NCI-H2081 (cell line): ENCODE measurements at places on chromosomes 11 and 22.

DNA sequence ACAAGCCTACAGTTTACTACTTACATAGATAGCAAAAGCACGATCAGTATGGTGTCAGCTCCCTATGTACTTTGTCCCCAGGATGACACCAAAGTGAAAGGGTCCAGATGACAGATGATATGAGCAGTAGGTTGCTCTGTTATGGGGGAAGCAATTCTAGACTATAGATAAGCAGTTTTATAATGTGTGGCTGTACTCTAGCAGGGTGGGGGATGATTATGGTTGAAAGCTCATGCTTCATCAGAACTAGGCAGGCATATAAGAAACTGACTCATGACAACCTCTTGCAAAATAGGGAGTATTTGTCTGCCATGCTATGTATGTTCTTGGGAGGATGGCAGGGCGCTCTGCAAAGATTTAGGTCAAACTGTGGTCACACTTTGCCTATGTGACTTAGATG is 158.2 kb upstream of the ZBED5 start:
- DNase-seq = no peak

GRCh38 chr11:12167061-12168000 is 56.9 kb downstream of the MICAL2 start:
- DNase-seq = peak; percentile 15

DNA sequence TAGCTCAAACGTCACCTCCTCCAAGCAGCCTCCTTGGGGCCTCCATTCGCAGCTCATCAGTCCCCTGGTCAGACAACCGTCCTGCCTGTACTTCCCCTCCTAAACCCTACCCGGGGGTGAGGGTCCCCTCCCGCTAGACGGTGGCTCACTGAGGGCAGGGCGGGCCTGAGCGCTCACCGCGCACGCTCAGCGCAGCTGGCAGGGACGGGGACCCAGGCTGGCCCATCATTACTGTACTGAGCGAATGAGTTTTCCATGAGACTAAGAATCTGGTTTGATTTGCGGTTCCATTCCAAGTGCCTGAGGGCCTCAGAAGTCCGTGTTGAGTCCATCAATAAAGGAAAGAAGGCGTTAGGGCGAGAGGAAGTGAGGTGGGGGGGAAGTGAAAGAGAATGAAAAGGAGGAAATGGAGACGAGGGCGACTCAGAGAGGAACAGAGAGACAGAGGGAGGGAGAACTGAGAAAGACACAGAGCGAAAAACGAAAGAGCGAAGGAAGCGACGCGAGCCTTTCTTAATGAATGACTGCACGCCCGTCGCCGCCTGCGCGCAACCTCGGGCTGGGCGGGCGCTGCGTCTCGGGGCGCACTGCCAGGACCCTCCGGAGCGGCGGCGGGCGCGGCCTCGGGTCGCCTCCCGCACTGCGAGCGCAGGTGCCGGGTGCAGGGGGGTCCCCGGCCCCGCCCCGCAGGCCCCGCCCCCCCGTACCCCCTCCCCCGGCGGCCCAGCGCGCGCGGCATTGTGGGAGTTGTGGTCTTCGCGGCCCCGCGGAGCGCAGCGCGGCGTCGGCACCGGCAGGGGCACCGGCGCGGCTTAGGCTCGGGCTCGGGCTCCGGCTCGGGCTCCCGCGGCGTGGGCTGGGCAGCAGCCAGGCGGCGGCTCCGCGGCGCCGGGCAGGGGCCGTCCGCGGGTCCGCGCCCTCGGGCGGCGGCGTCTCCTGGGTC is at the start of gene ASPHD2:
Gene ASPHD2 (plus strand): TSS at position 746 of the 943 bp plus-strand sequence. CDS start 4,356 bp downstream, outside the sequence.
- peak; percentile 63 for DNase-seq

DNA sequence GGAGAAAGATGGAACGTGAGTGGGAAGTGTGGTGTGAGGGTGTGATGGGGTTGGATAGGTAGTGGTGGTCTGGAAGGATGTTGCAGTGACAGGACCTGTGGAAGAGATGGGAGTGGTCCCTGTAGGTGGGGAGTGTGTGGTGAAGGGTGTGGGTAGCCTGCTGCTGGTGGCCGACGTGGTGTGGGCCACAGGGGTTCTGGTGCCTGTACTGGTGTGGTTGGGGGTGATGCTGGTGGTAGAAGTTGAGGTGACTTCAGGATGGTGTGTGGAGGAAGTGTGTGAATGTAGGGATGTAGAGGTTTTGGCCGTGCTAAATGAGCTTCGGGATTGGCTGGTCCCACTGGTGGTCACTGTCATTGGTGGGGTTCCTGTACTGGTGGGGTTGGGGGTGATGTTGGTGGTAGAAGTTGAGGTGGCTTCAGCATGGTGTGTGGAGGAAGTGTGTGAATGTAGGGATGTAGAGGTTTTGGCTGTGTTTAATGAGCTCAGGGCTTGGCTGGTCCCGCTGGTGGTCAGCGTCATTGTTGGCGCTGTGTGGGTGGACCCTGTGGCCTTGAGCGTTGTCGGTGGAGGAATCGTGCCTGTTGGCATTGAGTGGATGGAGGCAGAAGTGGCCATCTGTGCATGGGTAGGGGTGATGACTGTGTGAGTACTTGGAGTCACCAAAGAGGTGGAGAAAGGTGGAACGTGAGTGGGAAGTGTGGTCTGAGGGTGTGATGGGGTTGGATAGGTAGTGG is 19.1 kb downstream of the MUC6 start:
- no peak for DNase-seq

DNA sequence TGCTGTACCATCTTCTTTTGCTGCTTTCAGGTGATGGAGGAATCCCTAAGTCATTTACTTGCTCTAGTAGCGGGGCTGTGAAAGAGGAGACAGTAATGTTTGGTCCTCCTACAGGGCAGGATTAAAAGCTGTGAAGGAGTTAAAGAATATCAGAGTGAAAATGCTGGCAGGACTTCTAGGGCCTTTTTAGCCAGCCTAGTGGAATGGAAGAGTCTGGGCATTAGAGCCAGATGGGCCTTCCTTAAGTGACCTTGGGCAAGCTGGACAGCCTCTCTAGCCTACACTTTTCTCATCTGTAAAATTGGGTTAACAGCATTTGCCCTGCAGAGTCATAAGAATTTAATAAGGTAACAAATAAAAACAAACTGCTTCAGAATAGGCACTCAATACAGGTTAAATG is 114.7 kb downstream of the RBFOX2 start:
- DNase-seq = no peak

GRCh38 chr22:46096706-46097230 is 53.6 kb upstream of the PPARA start:
- no peak for DNase-seq

DNA sequence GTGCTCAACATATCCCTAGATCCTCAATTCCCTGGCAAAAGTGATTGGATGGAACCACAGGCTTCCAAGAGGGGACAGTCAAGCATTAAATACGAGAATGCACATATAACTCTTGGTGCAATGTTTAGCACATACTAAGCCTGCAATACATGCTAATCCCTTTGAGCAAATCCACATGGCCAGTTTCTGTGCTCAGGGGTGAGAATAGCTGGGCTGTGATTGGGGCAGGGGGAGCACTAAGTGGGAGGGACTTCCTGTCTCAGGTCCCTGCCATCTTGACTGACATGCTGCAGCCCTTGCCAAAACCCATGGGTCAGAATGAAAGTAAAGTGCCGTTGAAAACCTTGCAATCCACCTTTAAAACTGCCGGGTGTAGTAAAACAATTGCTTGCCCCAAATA is 2.7 kb upstream of the ADAMTS15 start:
- DNase-seq = no peak

DNA sequence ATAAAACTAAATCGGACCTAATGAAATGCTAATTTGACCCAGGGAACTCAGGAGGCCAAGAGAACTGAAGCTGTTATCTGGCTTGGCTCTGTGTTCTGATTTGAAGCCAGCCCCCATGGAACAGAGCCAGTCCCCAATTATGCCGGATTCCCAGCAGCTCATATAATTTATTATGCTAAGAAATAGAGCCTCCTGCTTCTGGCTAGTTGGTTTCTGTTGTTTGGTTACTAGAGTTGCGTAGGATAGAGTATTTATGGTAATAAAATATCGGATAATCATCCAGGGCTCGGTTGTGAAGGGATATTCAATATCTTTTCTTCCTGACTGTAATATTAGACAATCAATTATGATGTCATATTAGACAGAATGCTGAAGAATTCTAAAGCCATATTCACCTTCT is 120.4 kb upstream of the TTC12 start:
- peak; percentile 82 for DNase-seq
